Fibroblast of the aortic adventitia (primary cell): ENCODE measurements at places on chromosomes 3 and 15. TPM values are rescaled to one million over a fixed set of nuclear protein-coding genes. Genes with fewer than 3 reads are reported as not detected.
A peak's percentile ranks its signal among the peaks of the same experiment; 100 is the strongest.

GRCh38 chr3:66488492-66488891 lies 12.3 kb downstream of the LRIG1 start:
- DNase-seq, result no peak

- DNase-seq, result peak; percentile 98
Measured at GRCh38 chr3:31531992-31532586, 636 bp upstream of the STT3B start.

DNA sequence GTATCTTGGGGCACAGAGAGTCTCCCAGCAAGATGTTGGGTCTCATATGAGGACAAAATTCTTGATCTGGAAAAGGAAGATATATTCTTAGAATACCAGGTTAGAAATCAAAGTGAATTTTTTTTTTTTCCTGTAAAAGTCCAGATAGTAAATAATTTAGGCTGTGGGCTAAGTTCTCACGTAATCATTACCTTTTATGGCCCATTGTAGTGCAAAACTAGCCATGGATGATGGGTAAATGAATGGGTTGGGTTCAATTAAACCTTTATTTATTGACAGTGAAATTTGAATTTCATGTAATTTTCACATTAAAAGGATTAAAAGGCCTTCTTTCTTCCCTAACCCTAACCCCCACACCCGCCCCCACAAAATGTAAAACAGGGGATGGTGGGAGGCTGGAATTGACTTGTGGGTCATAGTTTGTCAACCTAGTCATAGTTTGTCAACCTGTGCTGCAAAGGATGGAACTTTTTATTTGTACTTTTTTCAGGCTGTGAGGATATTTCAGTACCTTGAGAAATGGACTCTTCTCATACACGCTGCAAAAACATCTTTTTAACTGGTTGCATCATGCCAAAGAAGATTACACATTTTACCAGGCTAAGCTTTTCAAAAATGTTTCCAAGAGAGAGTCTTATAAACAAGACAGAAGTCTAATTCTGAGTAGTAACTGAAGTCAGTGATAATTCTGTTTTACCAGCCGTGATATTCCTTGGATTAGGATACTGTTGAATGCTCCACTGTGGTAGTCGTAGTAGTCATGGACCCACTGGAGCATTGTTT lies 138.8 kb downstream of the AKAP13 start:
- DNase-seq, result peak; percentile 54

ROPN1 gene
- total RNA-seq, result not detected in 2 replicates
